Esophagus muscularis mucosa (tissue), 4 donors: ENCODE measurements at places on chromosomes 1 and 21. TPM values are rescaled to one million over a fixed set of nuclear protein-coding genes. Genes with fewer than 3 reads are reported as not detected.

Gene SETDB1
- total RNA-seq, result 30.2 TPM

Gene DIRAS3
- 1.7 TPM for total RNA-seq

Gene GNG12
- total RNA-seq, result 108 TPM

Gene PRPF38B
- 15.9 TPM for total RNA-seq

Gene NEK7
- total RNA-seq, result 110 TPM

GRCh38 chr21:28776251-28776650 lies 216.4 kb downstream of the LTN1 start:
- no peak for DNase-seq

DNA sequence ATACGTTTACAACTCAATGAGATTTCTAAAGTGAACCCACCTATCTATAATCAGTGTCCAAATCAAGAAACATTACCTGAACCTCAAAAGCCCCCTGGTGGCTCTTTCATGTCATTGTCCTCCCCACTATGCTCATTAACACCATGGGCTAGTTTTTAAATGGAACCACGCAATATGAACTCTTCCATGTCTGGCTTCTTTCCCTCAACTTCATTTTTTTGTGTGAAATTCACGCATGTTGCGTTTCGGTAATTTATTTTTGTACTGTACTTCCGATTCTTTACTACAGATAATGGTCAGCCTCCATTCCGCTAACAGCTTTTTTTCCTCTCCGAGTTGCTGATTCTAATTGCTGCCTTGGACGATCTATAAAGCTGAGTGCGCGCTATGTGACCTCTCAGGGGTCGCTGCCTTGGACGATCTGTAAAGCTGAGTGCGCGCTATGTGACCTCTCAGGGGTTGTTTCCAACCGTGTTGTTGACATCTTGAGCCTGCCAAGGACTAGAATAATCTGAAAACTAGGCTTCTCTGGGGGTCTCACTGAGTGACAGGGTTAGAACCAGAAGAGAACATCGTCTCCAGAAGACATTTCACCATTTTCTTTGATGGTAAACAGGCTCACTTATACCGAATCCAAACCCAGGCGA lies 1.1 kb upstream of the CACYBP start:
- no peak for DNase-seq

- no peak for DNase-seq
Measured at GRCh38 chr1:18280956-18281355, 173.4 kb downstream of the IGSF21 start.

DNA sequence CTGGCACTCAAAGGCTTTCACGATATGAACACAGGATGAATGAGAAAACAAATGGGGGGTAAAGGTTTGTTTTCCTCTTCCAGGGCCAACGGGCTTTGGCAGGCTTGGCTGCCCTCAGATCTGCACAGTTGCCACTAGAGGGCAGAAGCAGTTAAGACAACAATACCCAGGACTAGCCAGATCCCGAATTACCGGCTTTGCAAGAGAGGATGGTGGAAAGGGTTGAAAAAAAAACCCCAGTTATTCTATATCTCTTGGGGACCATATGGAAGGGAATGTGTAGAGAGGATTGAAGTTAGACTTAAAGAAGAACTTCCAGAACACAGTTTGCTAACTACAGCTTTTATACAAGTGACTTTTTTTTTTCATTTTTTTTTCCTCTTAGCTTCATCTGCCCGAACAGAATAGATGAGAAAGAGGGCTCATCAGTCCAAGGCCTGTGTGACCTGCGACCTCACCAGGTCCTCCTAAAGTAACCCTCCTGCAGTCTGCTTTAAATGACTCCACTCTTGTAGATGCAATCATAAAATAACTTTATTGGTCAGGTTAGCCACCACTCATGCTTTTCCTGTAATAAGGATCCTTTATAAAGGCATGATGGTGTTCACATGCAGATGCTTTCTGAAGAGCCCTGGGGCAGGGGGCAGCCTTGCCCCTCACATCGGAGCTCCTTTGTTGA lies 10.7 kb downstream of the FMOD start:
- DNase-seq, result no peak

DNA sequence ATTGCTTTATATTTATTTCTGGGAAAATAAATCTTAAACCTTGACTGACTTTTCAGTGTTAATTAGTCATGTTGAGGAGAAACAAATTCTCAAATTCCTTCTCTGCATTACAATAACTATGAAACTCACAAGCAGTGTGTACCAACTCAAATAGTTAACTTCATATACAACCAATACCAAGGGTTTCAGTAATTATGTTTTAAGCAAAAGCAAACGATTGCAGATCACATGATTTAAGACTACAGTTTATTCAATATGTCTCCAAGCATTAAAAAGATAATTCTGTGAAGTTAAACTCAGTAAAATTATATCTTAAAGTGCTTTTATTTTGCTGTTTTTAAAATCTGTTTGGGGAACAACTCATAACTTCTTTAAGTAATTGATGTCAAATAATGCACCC lies 28.6 kb downstream of the PCSK9 start:
- DNase-seq, result no peak

DNA sequence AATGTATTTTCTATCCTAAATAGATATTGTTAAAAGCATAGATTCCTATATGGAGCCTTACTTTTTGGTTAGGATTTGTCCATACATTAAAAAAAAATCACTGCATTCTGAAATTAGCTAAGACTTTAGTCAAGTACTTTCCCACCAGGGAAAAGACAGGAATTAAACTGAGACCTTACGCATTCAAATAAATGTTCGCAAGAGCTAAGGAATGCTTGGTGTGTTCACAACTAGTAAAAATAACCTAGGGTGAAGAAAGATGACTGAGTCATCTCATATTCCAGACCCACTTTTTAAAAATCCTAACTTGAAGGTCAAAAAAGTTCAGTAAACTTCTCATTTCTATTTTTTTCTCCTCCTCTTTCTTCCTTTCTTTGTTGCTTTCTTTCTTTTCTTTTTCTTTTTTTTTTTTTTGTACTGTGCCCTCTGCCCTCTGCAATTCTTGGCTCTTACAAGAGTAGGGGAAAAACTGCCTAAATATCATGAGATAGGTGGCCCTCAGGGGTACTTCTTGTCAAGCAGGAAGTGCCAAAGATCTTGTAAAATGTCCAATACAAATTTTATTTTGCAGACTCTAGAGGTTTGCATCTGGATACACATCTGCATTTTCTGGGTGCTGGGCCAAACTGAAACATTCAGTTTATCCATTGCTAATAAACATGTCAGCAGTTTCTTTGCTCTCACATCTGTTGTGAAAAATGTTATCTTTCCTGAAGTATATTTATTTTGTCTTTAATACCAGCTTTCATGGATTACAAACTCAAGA lies 121.4 kb upstream of the GORAB start:
- DNase-seq, result no peak
